Right renal cortex interstitium (tissue), 3 donors: ENCODE measurements at places on chromosomes 5 and 9.

- DNase-seq, result no peak
These were observed 67.4 kb downstream of the ROR2 start for GRCh38 chr9:91882627-91883026.

DNA sequence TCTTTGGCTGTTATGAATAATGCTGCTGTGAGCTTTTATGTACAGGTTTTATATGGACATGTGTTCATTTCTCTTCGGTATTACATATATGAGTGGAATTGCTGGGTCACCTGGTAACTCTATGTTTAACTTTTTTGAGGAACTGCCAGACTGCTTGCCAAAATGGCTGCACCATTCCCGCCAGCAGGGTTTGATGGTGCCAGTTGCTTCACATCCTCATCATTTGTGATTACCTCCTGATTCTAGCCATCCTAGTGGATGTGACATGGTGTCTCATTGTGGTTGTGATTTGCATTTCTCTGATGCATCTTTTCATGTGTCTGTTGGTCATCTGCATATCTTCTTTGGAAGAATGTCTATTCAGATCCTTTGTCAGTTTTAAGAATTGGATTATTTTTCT lies 10.7 kb downstream of the NANS start:
- DNase-seq, result no peak

DNA sequence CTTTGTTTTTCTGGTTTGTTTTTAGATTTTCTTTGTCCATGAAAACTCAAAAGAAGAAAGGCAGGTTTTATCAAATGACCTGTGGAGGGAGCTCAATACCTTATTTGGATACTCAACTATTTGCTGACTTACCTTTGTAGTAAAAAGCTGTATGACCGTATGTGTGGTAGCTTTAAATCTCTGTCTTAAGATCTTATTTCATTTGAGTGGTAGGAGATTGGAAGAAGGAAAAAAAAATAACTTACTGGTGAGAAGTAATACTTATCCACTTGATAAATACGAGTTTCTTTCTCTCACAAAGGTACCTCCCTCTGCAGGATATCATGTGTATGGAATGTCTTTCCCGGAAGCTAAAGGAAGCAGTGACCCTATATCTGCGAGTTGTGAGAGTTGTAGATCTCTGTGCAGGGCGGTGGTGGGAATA lies 15.0 kb downstream of the FBXO38 start:
- no peak for DNase-seq

GRCh38 chr9:2722715-2723114 lies 5.4 kb downstream of the KCNV2 start:
- no peak for DNase-seq

- DNase-seq, result no peak
These were observed 10.5 kb upstream of the ERCC6L2 start for GRCh38 chr9:95864852-95865580.

DNA sequence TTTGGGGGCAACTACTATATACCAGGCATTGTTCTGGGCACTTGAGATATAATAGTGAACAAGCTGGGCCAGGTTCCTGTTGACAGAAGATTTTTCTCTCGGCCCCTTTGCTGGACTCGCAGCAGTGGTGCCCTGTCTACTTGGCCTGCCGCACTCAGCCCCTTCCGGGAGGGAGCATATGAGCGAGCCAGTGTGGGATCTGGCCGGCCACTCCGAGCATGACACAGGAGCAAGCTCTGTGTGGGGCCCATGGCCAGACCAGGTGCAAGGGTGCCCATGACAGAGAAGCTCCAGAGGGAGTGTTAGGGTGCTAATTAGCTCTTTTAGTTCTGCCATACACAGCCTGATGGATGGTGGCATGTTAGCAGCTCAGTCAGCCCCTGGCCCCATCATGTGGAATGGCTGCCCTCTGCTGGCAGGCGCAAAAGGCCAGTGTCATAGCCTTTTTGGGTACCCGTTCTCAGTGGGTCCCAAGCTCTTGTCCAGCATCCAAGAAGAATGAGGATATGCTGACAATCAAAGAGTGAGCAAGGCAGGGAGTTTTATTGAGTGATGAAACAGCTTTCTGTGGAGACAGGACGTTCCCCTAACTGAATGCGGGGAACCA lies 9.3 kb upstream of the KIF4B start:
- no peak for DNase-seq
